ENCODE measurements at places on chromosomes 4 and X.

- DNase-seq: no peak
Observed at GRCh38 chr4:7185487-7186030, 6.8 kb upstream of the SORCS2 start.

DNA sequence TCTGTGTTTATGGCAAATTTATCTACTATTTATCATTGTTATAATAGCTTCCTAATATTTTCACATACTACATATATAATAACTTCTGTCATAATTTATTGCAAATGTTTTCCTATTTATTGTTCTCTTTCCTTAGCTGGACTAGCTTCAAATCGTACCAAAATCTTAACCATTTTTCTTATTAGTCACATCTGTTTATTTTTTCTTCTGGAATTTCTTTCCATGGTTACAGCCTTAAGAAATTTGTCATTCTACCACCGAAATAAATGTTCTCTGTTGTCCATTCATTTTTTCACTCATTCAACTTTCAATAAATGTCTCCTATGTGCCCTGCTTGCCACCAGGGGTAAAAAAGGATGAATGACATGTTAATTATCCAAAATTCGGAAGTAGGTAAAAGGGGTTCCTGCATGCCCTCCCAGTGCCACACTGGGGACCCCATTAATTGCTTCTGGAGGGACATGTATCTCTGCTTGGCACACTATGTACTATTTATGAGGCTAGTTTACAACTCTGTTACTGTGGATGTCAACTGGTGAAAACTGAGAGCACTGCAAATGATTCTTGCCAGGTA, 182.1 kb downstream of the SH3KBP1 start:
- peak; percentile 38 for DNase-seq

DNA sequence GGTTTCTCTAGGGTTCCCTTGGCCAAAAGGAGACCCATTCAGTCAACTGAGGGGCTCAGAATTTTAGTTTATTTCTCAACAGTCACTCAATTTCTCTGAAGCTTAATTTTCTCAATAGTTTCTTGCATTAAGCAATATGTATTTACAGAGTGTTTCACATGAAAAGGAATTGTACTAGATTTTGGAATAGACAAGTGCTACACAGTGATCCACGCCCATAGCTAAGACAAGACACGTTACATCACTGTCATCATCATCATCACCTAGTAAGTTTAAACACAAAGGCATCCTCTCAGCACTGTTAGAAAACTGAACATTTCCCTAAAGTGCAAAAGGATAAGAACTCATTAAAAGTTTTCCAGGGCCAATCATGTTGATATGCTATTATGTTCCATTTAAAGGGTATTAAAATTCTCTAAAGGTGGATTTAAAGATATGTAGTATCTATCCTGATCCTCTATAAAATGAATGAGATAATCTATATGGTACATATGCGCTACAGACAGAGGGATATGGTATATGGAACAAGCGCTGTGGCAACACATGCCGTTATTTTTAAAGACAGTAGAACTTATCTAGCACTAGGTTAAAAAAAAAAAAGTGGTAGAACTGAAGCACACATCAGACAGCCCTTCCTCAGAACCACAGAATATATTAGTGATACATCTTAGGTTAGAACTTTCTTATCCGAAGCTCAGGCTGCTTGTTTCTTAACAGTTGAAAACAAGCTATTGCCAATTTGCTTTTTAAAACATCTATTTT, 12.1 kb downstream of the PPA2 start:
- DNase-seq: no peak

DNA sequence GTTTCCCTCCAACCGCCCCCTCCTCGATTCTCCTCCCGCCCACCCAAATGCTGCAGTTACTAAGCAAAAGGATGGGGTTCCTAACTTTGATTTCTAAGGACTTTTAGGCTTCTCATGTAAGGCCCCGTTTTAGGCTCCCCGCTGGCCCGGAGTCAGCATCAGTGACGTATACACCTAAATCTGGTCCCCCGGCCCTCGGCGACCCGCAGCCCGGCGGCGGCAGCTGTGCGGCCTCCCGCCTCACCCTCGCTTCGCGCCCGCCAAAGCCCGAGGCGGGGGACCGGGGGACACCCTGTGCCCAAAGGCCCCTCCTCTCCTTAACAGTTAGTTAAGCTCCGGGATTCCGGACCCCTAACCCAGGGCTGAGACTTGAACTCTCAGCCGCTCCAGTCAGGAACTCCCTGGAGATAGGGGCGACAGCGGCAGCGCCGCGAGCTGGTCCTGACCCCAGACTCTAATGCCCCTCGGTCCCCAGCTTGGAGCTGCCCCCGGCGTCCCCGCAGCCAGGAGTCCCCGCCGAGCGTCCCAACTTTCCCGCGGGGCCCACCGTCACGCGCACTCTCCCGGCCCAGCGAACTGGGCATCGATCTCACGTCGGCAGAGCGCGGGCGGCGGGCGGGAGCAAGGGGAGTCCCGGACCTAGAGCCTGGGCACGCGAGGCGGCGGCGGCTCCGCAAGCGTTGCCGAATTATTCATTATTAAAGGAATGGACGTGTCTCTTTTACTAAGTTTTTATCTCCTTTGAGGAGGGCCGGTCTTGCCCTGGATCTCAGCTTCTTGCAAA, 1.5 kb upstream of the NR3C2 start:
- DNase-seq: no peak

DNA sequence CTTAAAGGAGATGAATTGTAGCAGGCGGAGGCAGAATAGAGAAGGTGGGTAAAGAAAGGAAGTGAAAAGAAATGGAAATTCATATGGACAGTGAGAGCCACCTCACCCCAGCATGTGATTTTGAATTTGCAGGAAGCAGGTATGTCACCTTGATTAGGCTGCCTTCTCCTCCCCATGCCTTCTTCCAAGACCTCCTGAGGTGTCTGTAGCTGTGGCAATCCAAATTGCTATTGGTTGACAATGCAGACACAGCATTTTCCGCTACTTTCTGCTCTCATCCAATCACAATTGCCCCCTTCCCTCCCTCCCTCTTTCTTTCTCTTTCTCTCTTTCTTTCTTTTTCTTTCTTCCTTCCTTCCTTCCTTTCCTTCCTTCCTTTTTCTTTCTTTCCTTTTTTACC, 38.5 kb downstream of the RAB33B start:
- DNase-seq: no peak

DNA sequence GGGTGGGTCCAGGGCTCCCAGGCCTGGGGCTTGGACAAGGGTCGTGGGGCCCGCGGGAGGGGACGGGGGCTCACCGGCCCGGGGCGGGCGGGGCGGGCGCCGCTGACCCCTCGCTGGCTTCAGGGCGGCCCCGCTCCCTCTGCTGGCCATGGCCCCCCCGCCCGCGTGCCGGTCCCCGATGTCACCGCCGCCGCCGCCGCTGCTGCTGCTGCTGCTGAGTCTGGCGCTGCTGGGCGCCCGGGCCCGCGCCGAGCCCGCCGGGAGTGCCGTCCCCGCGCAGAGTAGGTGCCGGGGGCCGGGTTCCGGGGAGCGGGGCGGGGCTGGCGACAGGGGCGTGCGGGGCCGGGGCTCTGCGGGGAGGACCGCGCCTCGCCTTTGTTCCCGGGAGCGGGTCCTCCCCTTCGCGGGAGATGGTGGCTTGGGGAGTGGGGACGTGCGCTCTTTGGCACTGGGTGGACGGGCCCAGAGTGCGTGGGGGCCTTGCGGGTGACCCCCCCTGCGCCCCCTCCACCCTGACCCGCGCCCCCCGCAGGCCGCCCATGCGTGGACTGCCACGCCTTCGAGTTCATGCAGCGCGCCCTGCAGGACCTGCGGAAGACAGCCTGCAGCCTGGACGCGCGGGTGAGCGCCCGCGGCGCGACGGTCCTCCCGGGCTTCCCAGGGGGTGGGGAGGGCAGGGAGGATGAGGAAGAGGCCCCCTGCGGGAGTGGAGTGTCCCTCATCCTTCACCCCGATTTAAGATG, 16.8 kb upstream of the NAT8L start:
- DNase-seq: no peak

- no peak for DNase-seq
Observed at GRCh38 chr4:65316534-65316933, 353.8 kb downstream of the EPHA5 start.

GRCh38 chr4:108152980-108153379, 15.8 kb downstream of the LEF1 start:
- no peak for DNase-seq

GRCh38 chr4:163492951-163493504, 1.5 kb upstream of the TMA16 start:
- no peak for DNase-seq

- no peak for DNase-seq
Observed at GRCh38 chrX:131840799-131841495, 182.2 kb upstream of the STK26 start.

DNA sequence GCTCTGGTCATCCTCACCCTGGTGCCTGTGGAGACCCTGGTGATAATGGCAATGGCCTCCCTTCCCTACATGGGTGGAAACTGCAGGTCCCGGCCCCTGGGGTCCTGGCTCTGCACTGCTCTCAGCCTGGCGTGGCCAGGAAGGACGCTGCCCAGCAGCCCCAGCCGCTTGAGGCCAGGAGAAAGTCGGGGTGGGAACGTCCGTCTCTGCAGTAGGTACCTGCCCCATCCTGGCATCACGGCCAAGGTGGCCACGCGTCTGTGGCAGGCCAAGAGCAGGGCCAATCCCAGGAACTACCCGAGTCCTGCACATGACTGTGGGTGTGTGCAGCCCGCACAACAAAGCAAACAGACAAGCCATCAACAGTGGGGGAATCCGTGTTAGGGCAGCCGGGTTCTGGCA, 33.8 kb downstream of the FGFRL1 start:
- DNase-seq: no peak

Measured in fibroblast of pulmonary artery (primary cell).